ACHN (cell line): ENCODE measurements at places on chromosomes 13 and 19.

GRCh38 chr19:756236-756635 lies 5.3 kb downstream of the MISP start:
- peak; percentile 7 for DNase-seq

DNA sequence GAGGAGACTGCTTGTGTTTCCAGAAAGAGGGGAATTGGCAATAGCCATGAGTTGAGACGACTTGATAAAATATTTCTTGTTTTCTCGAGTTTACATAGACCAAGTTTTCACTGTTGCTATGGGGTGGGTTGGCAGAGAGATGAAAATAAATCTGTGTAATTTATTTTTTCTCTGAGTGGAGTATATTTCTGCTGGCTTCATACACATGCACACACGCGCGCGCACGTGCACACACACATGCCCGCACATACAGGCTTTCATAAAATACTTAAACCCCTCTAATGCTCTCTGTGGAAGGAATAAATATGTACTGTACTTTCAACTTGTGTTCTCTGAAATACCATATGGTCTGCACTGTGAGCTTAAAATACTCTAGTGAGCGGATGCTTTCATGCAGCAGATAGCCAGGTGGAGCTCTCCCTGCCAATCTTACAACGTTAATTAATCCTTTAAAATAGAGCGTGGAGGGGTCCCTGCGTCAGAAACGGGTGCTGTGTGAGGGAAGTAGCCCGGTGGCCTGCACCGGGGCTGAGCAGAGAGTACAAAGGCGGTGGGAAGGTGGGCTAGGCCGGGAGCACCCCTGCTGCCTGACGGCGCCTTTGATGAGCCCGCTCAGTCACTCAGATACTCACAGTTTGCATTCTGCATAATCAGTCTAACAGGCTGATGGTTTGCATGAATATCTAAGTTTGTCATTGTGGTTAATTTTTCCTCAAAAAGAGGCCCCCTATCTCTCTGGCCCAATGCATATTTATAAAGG lies 44.1 kb downstream of the CCNE1 start:
- no peak for DNase-seq

- peak; percentile 25 for DNase-seq
Measured at GRCh38 chr13:27038323-27038722, 133.3 kb downstream of the USP12 start.

DNA sequence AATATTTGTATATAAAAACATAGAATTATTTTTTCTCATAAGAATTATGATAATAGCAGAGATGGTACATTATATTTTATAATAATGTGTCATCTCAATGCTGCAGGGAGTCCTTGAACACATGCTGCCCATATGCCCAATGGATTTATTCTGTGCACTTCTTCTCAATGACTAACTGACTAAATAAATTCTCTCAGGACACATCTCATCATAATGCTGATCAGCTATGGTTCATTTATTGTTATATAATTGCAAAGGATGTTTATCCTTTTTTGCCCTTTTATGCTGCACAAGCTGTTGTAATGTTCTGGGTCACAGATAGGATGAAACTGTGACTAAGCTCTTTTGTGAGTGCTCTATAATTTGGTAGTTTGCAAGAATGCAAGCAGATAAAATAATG lies 1273.3 kb upstream of the ATXN8OS start:
- no peak for DNase-seq

- no peak for DNase-seq
Measured at GRCh38 chr19:46351241-46352041, 4.6 kb downstream of the PPP5C start.

GRCh38 chr13:109500146-109500773 lies 286.1 kb downstream of the IRS2 start:
- no peak for DNase-seq

- DNase-seq, result peak; percentile 86
Measured at GRCh38 chr19:11339254-11340098, at the start of gene RAB3D. TSS of gene RAB3D (minus strand) at chr19:11339657. CDS start at chr19:11337399, 2,258 bp downstream.

GRCh38 chr13:75153386-75153785 lies 328.6 kb downstream of the TBC1D4 start:
- no peak for DNase-seq

GRCh38 chr19:1861599-1862031 lies 1.8 kb downstream of the KLF16 start:
- DNase-seq, result no peak

- DNase-seq, result no peak
Measured at GRCh38 chr13:77975358-77976042, 56.9 kb upstream of the EDNRB start.

- no peak for DNase-seq
Measured at GRCh38 chr19:45468803-45469131, 971 bp downstream of the FOSB start.

- DNase-seq, result peak; percentile 54
Measured at GRCh38 chr19:51743405-51743804, 8.3 kb downstream of the FPR1 start.

DNA sequence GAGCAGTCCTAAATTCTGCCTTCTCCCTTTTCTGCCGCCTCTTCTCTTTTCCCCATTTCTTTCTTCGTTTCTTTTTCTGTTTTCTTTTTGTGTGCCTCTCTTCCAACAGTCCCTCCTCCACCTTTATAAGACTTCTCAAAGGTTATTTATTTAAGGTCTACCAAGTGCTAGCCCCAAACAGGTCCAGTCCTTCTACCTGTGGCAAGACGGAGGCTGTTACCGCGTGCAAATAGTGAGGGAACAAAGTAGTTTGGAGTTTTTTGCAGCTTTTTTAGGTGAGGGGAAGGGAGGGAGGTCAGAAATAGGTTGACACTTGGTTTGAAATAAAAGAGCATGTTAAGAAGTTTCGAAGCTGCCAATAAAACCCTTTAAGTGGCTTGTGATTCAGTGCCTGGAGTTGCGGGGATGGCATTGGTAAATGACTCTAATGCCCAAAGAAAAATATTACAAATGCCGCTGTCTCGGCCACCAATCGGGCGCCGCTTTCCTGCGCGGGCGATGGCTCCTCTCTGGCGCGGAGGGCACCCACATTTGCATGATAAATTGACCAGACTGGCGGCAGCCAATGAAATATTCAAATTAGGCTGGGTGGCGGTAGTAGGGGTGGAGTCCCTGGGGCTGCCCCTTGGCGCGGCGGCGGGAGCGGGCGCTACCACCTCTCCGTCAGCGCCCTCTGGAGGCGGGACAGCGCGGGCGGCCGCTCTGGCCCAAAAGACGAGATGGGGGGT lies 7.5 kb upstream of the TSHZ3 start:
- DNase-seq, result no peak

GRCh38 chr13:110244071-110244830 lies 62.7 kb downstream of the COL4A1 start:
- no peak for DNase-seq

- peak; percentile 62 for DNase-seq
Measured at GRCh38 chr13:100235311-100235901, 146.5 kb downstream of the PCCA start.

GRCh38 chr19:55368701-55369563 lies 1.3 kb downstream of the IL11 start:
- DNase-seq, result no peak

GRCh38 chr19:46544651-46545050 lies 49.0 kb upstream of the PNMA8B start:
- no peak for DNase-seq

DNA sequence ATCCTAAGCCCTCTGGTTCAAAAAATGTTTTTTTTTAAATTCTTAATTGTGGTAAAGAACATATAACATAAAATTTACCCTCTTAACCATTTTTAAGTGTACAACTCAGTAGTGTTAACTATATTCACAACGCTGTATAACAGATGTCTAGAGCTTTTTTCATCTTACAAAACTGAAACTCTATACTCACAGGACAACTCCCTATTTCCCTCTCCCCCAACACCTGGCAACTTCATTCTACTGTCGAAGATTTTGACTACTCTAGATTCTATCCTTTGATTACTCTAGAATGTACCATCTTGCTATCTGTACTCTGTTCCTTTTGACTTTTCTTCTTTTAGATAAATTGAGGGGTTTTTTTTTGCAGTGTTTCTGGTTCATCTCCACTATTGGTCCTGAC lies 200.4 kb downstream of the KLF12 start:
- no peak for DNase-seq

DNA sequence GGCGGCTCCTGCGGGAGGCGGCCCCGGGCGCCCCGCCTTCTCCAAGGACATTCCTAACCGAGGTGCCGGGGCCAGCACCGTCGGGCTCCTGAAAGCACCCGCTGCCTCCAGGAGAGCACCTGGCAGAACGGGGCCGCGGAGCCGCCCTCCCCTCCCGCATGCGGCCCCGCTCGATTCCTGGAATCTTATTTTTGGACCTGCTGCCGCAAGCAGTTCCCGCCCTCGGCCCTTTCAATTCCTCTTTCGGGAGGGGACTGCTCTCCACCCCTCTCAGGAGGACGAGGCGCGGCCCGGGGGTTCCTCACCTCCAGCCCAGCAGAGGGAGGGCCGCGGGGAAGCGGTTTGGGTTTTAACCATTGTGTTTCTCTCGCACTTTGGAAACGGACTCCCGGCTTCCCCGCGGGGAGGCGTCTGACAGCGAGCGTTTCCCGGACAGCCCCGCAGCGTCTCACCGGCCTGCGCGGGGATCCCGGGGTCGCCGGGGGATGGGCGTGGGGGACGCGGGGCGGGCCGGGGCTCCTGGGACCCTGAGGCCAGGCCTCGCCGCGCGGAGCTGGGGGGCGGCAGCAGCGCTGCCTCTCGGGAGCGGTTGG lies 849 bp downstream of the GAS6 start:
- DNase-seq, result no peak

DNA sequence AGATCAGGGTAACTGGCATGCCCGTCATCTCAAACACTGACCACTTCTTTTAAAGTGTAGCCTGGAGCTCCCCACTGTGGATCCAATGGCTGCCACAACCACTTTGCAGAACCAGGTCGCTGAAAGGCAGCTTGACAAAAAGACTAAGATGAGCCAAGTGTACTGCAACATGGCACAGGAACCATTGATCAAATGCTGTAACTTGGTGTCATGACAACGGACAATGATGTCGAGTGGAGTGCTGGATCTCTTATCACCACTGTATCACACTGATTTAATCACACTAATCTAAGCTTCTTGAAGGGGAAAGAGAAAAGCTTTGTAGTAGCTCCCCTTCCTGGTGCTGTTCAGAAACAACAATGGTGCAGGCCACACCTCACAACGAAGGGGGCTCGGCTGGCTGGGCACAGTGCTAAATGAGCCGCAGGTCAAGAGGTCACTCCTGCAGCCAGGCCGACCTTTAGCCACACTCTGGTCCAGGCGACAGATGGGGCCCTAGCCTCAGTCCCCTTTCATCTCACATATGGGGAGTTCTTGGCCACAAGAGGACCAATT lies 2.2 kb upstream of the TNFRSF19 start:
- DNase-seq, result no peak

- DNase-seq, result peak; percentile 61
Measured at GRCh38 chr19:35195830-35196229, 32.7 kb downstream of the FAM187B start.

GRCh38 chr19:23070353-23071146 lies 46.3 kb upstream of the ZNF730 start:
- no peak for DNase-seq

GRCh38 chr13:64276232-64276631 lies 2860.6 kb upstream of the PCDH20 start:
- DNase-seq, result no peak

- DNase-seq, result no peak
Measured at GRCh38 chr13:113369189-113369588, 5.3 kb upstream of the GRTP1 start.

GRCh38 chr19:5204212-5204611 lies 136.4 kb downstream of the PTPRS start:
- DNase-seq, result no peak

DNA sequence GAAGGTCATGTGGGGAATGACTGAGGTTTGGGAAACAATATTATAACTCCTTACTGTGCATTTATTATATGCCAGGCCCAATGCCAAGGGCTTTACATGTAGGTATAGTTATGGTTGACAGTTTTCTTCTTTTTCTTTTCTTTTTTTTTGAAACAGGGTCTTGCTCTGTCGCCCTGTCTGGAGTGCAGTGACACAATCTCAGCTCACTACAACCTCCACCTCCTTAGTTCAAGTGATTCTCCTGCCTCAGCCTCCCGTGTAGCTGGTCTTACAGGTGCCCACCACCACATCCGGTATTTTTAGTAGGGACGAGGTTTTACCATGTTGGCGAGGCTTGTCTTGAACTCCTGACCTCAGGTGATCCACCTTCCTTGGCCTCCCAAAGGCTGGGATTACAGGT lies 13.8 kb downstream of the RTN2 start:
- DNase-seq, result no peak
